ENCODE measurements at places on chromosomes 4 and X. TPM values are rescaled to one million over a fixed set of nuclear protein-coding genes. Genes with fewer than 3 reads are reported as not detected.

CD40LG gene
- not detected for total RNA-seq

CTAG2 gene
- not detected for total RNA-seq

DCK gene
- total RNA-seq, result 22.6 TPM

GAGE2A gene
- total RNA-seq, result not detected

FNIP2 gene
- 59.2 TPM for total RNA-seq

DNA sequence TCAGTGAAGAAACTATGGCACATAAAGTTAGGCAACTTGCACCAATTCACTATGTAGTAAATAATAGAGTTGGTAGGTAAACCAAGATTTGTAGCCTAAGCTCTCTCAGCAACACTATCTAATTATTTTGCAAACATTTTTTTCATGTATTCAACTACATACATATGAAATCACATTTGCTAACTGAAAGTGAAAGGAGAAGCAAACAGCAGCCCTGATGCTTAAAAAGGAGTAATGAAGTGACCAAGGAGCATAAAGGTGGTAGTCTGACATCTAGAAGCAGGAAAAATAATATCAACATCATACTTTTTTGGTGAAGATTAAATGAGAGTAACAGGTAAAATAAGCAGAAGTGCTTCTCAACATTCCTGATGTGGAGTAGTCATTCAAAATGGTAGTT is 603.7 kb downstream of the GRXCR1 start:
- no peak for DNase-seq

GRCh38 chr4:164081371-164081770 is 586.9 kb downstream of the TMA16 start:
- no peak for DNase-seq

DNA sequence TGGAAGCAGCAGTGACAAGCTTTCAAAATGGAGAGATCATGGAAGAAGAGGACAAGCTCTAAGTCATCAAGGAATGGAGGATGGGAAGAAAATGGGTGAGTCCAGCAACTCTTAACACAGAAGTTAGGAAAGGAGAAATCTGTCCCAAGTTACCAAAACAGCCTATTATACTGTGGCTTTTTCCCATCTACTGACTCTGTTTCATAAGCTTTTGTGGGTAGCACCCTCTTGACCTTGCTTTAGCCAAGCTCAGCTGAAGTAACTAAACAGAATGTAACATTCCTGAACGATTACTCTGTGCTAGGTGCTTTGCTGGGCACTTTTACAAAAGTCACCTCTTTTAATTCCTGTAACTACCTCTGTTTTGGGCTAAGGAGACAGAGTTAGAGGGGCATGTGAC is 54.9 kb downstream of the MAP7D2 start:
- no peak for DNase-seq

DNA sequence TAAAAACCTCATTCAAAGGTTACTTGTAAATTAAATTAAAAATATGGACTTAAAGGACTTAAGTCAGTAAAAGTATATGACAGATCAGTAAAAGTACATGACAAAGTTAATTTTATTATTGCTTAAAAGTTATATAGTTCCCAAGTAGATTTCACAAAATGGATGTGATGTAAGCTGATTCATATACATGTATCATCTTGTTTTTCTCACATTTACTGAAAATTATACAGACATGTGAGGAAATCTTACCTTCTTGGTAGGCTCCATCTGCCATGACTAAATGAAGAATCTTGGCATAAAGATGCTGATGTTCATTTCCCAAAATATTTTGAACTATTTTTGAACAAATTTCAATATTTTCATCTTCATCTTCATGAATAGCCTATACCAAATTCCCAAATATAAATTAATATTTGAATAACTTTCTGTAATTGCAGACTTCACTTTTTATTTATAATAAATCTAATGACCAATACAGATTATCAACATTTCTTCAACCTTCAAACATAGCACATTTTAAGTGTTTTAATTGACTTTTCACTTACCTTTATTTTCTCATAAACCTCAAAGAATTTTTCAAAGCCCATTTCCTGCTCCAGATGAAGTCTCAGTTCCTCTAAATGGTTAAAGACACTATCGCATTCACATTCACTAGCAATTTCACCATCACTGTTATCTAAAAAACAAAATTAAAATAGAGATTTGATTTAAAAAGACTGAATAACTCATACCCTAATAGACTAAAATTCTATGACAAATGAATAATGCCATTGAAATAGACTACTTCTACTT is 129.4 kb upstream of the SH3RF1 start:
- no peak for DNase-seq

GRCh38 chrX:153774576-153775292 is 6.1 kb upstream of the SRPK3 start:
- DNase-seq, result no peak

DNA sequence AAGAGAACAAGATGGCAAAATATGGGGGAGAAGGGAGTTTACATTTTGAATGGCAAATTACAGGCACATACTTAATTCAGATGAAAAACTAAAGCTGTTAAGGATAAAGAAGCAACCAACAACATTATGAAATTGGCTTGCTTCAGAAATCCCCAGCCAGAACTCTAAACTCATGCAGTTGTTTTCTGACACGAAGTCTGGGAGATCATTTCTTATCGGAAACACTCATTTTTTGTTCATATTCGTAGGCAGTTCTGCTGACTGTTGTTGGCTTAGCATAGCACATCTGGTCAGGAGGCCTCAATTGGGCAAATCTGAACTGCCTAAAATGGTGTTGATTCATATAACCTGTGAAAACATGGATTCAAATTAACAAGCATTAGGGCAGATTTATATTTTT is 33.0 kb upstream of the ARHGAP6 start:
- DNase-seq, result no peak

DNA sequence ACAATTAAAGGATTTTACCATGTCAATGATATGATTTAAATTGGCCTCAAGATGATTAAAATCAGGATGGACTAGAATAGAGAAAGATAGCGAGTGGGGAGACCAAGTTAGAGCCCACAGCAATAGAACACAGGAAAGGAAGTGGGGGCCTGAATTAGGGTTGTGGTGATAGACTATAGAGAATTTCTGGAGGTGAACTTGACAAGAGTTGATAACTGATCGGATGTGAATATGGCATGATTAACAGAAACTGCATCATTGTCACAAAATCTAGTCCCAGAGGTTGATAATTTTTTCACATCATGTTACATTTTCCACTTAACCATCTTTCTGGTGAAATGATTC is 26.3 kb upstream of the TRPC3 start:
- DNase-seq, result no peak

DNA sequence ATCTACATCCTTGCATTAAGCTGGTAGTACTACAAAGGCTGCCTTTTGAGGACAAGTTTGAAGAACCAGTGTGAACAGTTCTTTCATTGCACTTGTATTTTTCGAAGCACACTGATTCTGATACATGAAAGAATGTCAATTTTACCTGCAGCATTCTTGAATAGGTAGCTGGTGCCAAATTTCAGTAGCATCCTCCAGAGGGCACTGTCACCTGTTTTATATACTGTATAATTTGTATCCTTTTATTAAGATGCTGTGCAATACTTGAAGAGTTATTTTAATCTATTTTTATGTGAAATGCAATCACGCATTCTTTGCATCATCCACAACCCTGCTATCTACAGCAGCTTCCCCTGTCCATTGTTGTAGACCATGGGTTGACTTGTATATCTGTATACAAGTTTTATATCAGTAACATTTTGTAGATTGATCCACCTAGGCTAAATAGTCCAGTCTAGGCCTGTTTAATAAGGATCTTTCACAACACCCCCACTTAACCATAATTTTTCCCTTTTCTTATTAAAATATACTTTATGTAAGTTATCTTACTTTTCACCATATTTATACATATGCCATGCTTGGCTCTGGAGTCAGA is 325.7 kb downstream of the PCDH7 start:
- DNase-seq, result peak; percentile 33

- no peak for DNase-seq
Measured at GRCh38 chr4:62940229-62940628, 1469.0 kb downstream of the TECRL start.

- DNase-seq, result no peak
Measured at GRCh38 chr4:52028970-52029369, 8.8 kb upstream of the LRRC66 start.

- DNase-seq, result no peak
Measured at GRCh38 chrX:95346856-95347255, 1337.8 kb upstream of the DIAPH2 start.

GRCh38 chr4:174156239-174156826 is 127.1 kb downstream of the FBXO8 start:
- DNase-seq, result peak; percentile 33

GRCh38 chr4:130197946-130198345 is 1102.0 kb downstream of the C4orf33 start:
- peak; percentile 8 for DNase-seq

GRCh38 chr4:626201-627091 is 1.1 kb downstream of the PDE6B start:
- DNase-seq, result no peak

DNA sequence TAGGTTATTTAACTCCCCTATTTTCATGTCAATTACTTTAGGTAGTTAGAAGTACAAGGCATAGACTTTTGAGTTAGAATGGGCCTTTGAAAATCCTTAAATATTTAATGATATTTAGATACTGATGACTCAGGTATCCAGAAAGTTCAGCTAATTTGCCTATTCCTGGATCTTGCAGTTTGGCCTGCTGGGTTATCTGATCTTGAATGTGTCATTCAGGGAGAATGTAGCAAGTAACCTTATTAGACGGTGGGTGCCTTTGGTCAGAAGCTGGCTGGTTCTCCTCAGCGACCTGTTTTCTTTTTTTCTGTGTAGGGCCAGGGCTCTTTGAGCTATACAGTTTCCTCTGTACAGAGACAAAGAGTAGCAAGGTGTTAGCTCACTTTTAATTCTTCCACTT is 42.0 kb downstream of the MTM1 start:
- no peak for DNase-seq

DNA sequence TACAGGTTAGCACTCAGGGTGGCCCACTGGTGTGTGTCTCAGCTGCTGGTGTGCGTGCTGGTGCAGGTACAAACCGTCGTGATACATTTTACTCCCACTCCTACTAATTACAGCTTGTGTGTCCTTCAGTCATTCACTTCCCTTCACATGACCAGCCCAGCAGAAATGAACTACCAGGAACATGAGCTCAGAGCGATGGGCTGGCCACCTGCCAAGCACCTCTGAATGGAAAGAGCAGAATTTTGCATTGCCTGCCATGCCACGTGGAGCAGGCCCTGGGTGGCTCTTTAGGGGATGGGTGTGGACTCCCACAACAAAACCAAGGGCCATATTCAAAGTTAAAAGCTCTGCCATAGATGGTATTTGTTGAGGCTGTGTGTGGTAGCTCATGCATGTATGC is 58.9 kb upstream of the PGM2 start:
- DNase-seq, result no peak

DNA sequence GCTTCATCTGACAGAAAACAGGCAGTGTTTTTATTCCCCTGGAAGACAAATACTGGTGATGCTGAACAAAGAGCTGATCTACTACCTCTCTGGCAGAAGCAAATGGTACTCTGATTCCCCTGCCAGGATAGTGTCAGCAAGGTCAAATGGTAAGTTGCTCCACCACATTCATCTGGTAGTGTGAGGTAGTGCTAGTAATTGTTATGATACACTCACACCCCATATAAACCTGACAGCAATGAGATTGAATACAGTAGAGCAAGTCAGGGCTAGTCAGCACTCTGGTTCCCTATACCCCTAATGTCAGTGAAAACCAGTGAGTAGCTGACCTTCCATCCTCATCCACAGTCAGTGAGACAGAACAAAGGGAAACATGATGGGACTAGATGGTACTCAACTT is 3.4 kb upstream of the SPIN4 start:
- no peak for DNase-seq

GRCh38 chrX:8748855-8749254 is 16.9 kb upstream of the ANOS1 start:
- DNase-seq, result no peak

GRCh38 chr4:181982437-181982836 is 260.8 kb upstream of the TENM3 start:
- no peak for DNase-seq

DNA sequence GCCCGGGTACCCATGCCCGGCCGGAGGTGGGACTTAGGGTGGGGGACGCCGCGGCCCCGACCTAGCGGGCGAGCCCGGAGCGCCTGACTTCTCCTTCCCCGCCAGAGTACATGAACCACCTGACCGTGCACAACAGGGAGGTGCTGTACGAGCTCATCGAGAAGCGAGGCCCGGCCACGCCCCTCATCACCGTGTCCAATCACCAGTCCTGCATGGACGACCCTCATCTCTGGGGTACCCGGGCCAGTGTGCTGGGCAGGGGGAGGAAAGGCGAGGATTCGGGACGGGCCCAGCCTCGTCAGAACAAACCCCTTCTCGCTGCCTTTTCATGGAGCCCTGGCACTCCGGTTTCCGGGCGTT is 622 bp downstream of the TAFAZZIN start:
- no peak for DNase-seq

- no peak for DNase-seq
Measured at GRCh38 chr4:10107111-10108091, 9.2 kb downstream of the WDR1 start.

DNA sequence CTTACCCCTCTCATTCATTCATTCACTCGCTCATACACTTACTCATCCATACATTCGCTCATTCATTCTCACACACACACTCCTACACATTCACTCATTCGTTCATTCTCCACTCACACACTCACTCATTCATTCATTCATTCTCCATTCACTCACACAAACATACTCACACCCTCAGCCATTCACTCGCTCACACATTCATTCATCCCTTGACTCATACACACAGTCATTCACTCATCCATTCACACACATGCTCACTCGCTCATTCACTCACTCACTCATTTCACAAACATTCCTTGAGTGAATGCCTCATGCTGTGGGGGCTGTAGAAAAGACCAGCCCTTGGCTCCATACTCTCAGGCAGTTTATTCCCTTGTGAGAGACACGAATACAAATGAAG is 151.1 kb upstream of the MAMLD1 start:
- DNase-seq, result no peak

GRCh38 chrX:134695999-134696398 is 37.7 kb upstream of the PLAC1 start:
- DNase-seq, result no peak

Measured in spinal cord (tissue), 10 donors.